ENCODE measurements at places on chromosomes 4 and X. TPM values are rescaled to one million over a fixed set of nuclear protein-coding genes. Genes with fewer than 3 reads are reported as not detected.

The FAAH2 gene
- not detected for total RNA-seq

- no peak for DNase-seq
These were observed 1291.9 kb upstream of the TENM3 start for GRCh38 chr4:180951312-180951711.

The COX7B2 gene
- total RNA-seq: not detected

The ARX gene
- not detected for total RNA-seq

The ZXDB gene
- total RNA-seq: 5.1 TPM

GRCh38 chr4:1207603-1208265 lies 35.4 kb upstream of the SPON2 start:
- peak; percentile 36 for DNase-seq

DNA sequence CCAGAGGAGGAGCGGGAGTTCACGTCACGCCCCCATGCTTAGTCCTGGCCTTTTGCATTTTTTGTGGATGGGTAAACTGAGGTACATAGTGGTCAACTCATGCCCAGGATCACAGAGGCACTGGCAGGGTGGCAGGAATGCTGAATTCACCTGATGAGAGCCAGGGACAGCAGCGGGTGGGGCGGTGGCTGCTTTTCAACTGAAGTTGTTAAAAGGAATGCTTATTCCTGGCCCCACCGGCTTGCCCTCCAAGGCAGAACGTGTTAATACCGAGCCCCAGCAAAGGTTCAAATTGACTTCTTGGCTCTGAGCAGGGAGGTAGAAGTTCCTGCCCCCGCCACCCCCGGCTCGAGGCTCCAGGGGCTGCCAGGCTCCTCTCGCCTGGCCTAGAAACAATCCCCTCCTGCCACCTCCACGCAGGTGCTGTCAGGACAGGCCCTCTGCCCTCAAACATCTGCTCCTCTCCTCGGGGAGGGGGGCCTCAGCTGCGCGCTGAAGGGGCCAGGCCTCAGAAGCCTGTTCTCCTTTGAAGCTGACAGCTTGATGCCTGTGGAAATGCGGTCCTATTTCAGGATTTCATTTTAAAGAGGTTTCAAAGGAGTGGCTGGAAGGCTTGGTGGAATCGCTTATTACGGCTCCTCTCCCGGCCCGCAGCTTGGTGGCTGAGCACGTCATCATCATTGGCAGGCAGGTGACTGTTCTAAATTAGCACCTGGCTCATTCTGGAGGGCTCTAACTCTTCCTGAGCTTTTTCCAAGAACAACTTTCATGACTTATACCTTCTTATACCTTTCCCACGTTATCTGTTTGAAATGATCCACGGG lies 93.0 kb downstream of the PHKA2 start:
- DNase-seq: no peak

DNA sequence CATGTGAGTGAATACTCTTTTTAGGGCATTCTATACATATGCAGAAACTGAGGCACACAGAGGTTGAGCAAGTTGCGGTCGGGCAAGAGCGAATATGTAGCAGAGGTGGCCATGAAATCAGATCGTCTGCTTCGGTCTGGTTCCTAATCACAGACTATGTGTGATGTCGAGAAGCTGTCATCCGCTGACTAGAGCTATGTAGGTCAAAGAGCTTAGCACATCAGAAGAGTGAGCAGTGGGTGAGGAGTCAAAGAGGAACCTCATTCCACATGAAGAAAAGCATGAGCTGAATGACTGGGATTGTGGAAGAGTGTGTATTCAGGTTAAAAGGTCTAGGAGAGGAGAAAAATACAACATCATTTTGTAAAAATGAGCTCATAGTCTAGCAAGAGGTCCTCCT lies 19.0 kb downstream of the GAB3 start:
- no peak for DNase-seq
